ENCODE measurements at places on chromosomes 4 and X.

- DNase-seq: no peak
These were observed 1.6 kb downstream of the KCTD8 start for GRCh38 chr4:44446801-44447562.

- DNase-seq: no peak
These were observed 10.4 kb downstream of the CSTF2 start for GRCh38 chrX:100830547-100830946.

- no peak for DNase-seq
These were observed 173.1 kb upstream of the PITX2 start for GRCh38 chr4:110795971-110796370.

DNA sequence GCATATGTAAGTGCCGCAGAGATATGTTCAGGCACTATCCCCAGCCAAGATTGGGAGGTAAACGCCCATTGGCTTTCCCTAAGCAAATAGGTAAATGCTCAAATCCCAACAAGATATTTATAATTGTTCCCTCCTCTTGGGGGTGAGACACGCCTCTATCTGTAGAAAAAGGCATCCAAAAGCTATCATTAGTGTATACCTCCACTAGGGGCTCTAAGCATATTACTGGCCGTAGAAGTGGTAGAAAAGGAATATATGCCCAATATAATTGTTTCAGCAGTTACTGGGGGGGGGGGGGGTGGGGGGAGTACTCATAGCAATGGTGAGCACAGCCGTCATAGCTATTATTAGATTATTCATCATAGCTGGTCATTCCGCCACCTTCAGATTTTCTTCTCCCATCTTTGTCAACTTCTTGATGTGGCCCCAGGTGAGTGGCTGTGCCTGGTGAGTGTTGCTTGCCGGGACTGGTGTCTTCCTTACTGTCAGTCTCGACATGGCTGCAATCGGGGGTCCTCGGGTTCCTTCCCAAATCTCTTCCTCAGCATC, 53.3 kb upstream of the WDR1 start:
- no peak for DNase-seq

- DNase-seq: no peak
These were observed 252.1 kb upstream of the ADGRL3 start for GRCh38 chr4:60948008-60948407.

DNA sequence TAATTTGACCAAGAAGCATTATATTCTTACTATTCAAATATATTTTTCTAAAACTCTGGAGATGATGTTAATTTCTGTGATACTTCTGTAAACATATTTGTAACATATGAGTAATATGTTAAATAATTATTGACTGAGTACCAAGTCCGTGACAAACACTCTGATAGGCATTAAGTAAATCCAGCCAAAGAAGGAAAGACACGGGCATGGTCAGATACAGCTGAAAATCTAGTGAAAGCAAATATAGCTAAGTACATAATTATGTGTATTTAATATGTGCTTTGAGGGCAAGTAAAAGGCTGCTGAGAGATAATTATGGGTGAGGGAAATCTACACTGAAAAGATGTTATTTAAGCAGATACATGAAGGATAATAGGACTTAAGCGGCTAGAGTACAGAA, 1263.6 kb upstream of the ADGRL3 start:
- DNase-seq: no peak

DNA sequence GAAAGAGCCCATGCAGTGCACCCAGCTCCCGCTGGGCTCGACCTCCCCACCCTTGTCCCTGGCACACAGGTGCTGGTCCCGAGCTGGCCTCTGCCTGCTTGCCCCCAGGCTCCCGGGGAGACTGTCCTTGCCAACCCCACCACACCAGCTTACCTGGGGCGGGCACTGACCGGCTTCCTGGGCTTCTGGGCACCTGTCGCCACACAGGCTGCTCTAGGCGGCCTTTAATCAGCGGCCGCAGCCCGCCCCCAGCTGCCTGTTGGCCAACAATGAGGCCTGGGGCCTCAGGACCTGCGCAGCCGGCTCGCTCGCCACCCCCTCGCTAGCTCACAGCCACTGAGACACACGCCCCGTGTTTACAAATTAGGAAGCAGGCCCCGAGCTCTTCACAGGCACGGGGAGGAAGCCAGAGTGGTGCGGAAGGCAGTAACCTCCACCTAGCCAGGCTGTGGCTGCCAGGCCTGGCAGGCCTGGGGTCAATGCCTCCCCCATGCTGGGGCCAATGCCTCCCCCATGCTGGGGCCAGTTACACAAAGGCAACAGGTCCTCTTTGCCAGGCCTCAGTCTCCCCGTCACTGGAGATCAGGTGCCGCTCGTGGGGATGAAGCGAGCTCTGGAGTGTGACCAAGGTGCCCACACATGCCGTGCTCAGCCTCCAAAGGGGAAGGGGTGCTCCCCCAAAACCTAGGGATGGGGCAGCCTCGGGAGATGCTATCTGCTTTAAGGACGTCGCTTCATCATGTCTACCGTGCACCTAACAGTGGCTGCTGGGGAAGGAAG, at the start of gene TREX2:
Gene TREX2, minus strand, starts transcription at position 201 of the 780 bp plus-strand sequence. CDS start 626 bp downstream, outside the sequence.
- DNase-seq: no peak

DNA sequence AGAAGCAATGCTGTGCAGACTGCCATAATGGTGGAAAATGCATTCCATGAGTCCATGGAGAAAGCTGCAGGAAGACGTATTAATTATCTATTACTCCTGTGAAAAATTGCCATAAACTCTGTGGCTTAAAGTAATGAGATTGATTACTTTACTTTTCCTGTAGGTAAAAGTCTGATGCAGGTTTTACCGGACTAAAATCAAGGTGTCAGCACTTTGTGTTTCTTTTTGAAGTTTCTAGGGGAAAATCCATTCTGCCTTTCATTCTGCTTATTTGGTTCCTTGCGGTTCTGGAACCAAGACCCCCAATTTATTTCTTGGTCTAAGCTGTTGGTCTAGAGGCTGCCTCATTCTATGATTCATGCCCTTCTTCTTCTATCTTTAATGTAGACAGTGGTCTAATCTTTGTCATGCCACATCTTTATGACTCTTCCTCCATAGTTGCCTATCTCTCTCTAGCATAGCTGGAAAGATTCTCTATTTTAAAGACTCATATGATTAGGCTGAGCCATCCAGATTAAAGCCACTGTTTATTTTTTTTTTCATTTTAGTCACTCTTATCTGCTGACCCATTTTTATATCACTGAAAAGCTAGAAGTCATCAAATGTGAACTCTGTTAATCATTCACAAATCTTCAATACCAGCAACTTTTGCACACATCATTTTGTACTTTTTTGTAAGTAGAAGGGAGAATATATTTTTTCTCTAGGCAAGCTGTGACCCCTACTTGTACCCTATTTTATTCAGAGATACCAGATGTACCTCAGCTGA, 2056.4 kb downstream of the PCDH7 start:
- no peak for DNase-seq

- DNase-seq: no peak
These were observed 47.2 kb downstream of the AFAP1 start for GRCh38 chr4:7892212-7893019.

- no peak for DNase-seq
These were observed at the start of gene C4orf51 for GRCh38 chr4:145679991-145680455. Gene C4orf51 (plus strand): TSS chr4:145680146. CDS start chr4:145680204, 58 bp downstream.

- DNase-seq: no peak
These were observed 578.0 kb downstream of the BCOR start for GRCh38 chrX:39519566-39520301.

- DNase-seq: no peak
These were observed 382.7 kb upstream of the GALNTL6 start for GRCh38 chr4:171430495-171430894.

- DNase-seq: no peak
These were observed 1.6 kb upstream of the CCDC149 start for GRCh38 chr4:24914460-24914859.

All from left forelimb (tissue), 1 donor.